ENCODE measurements at places on chromosomes 4 and X. TPM values are rescaled to one million over a fixed set of nuclear protein-coding genes. Genes with fewer than 3 reads are reported as not detected.
A peak's percentile ranks its signal among the peaks of the same experiment; 100 is the strongest.

Gene UGT2B17
- polyA plus RNA-seq: not detected

Gene NPY2R
- polyA plus RNA-seq: not detected

Gene GDPD2
- polyA plus RNA-seq: not detected

Gene PLAC1
- 0.65 TPM for polyA plus RNA-seq

Gene MAGEA3
- not detected for polyA plus RNA-seq

Gene RENBP
- polyA plus RNA-seq: 0.10 TPM

Gene LRP2BP
- 0.06 TPM for polyA plus RNA-seq

Gene TEX13C
- polyA plus RNA-seq: not detected

Gene TBX22
- not detected for polyA plus RNA-seq

GRCh38 chrX:97199501-97199900 is 315.8 kb downstream of the RPA4 start:
- H3K27ac ChIP-seq: no peak overlapping the region
- H3K27me3 ChIP-seq: no peaks in the 10 kb centered on the region
- no peaks in the 10 kb centered on the region for H3K36me3 ChIP-seq
- H3K4me1 ChIP-seq: no peaks in the 10 kb centered on the region
- DNase-seq: peak; percentile 24

GRCh38 chr4:149031399-149031798 is 589.2 kb upstream of the NR3C2 start:
- H3K27ac ChIP-seq: no peak overlapping the region
- no peak overlapping the region for H3K4me3 ChIP-seq

GRCh38 chr4:16457944-16458343 is 231.7 kb upstream of the TAPT1 start:
- DNase-seq: peak; percentile 33
- H3K27ac ChIP-seq: no peak overlapping the region
- no peak overlapping the region for H3K4me3 ChIP-seq
- H3K36me3 ChIP-seq: no peaks in the 10 kb centered on the region
- no peaks in the 10 kb centered on the region for H3K4me1 ChIP-seq

- H3K4me1 ChIP-seq: no peaks in the 10 kb centered on the region
- DNase-seq: peak; percentile 30
- H3K36me3 ChIP-seq: no peaks in the 10 kb centered on the region
- H3K27ac ChIP-seq: no peak overlapping the region
- H3K4me3 ChIP-seq: no peak overlapping the region
- peaks cover 6% of the 10 kb centered on the region for H3K27me3 ChIP-seq
Observed at GRCh38 chrX:12770440-12770839, 20.8 kb upstream of the PRPS2 start.

- no peak overlapping the region for H3K27ac ChIP-seq
- peak overlapping the region; percentile 81 for H3K4me3 ChIP-seq
- no peaks in the 10 kb centered on the region for H3K27me3 ChIP-seq
- no peak for DNase-seq
- peaks cover 9% of the 10 kb centered on the region for H3K4me1 ChIP-seq
Observed at GRCh38 chr4:6909970-6910339, 329 bp downstream of the TBC1D14 start.

- no peaks in the 10 kb centered on the region for H3K4me1 ChIP-seq
- H3K27me3 ChIP-seq: no peaks in the 10 kb centered on the region
- no peak for DNase-seq
- no peak overlapping the region for H3K4me3 ChIP-seq
- H3K36me3 ChIP-seq: no peaks in the 10 kb centered on the region
Observed at GRCh38 chr4:161525121-161525520, 638.7 kb downstream of the FSTL5 start.

DNA sequence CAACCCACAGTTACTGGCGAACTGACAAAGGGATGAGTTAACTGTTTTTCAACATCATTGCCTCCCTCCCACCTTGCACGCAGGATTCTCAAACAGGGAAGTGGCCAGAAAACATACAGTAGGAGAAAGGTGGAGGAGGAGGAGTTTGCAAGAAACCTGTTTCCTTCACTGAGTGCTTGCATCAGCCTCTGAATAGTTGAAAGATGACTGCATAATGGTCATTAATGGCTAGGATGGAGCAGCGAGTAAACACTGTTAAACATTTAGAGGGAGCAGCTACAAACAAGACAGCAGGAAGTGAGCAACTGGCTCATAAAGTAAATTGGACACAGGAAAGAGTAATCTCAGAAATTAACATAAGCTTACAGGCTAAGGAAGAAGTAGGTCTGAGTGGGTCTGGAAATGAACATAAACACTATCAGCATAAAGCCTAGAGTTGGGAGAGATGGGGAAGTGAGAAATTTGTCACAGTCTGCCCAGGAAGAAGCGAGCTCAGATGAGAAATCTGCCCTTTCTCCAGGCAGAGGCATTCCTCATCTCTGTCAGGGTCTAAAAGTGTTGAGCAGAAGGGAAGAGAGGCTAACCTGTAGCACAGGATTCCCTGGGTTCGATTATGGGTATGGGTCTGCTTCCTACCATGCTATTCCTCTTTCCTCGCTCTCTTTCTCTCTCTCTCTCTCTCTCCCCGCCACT is 38.6 kb downstream of the TRPC5OS start:
- H3K27me3 ChIP-seq: peaks cover 2% of the 10 kb centered on the region
- peak overlapping the region; percentile 69 for H3K27ac ChIP-seq
- DNase-seq: peak; percentile 55
- no peak overlapping the region for H3K4me3 ChIP-seq
- H3K36me3 ChIP-seq: no peaks in the 10 kb centered on the region
- H3K4me1 ChIP-seq: no peaks in the 10 kb centered on the region

DNA sequence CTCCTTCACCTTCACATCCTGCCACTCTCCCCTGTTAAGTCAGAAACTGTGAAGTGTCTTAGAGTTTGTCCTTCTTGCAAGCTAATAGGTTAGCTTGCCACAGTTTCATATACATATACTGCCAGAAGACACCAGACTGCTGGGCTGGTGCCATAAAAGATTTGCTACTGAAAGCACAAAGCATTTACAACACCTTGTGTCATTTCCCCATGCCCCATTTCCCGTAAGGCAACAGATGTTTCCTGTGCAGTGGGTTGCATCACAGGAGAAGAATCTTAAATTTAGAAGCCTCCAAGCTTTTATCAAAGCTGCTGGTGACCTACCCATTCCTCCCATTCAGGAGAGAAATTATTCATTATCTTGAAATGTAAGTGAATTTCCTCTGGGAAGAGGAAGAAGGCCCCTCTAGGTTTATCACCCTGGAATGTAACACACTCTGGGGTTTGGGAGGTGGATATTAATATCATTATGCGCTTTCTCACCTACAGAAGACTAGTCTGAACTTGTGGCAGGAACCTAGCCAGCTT is 34.5 kb upstream of the RAB33B start:
- no peaks in the 10 kb centered on the region for H3K27me3 ChIP-seq
- no peak overlapping the region for H3K4me3 ChIP-seq
- no peaks in the 10 kb centered on the region for H3K4me1 ChIP-seq
- H3K36me3 ChIP-seq: no peaks in the 10 kb centered on the region
- DNase-seq: peak; percentile 86
- no peak overlapping the region for H3K27ac ChIP-seq

- DNase-seq: no peak
- no peaks in the 10 kb centered on the region for H3K4me1 ChIP-seq
- no peak overlapping the region for H3K4me3 ChIP-seq
- peaks cover 23% of the 10 kb centered on the region for H3K27me3 ChIP-seq
Observed at GRCh38 chr4:55791666-55792065, 27.9 kb upstream of the EXOC1L start.

DNA sequence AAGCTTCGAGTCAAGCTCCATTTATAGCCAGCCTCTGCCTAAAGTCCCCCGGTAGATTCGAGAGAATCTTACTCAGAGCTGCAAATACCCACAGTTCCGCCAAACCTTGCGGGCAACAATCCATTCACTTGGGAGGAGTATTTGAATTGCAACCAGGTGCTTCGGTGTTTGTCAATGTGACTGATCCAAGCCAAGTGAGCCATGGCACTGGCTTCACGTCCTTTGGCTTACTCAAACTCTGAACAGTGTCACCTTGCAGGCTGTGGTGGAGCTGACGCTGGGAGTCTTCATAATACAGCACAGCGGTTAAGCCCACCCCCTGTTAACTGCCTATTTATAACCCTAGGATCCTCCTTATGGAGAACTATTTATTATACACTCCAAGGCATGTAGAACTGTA is 11.2 kb downstream of the CD40LG start:
- peaks cover 8% of the 10 kb centered on the region for H3K27me3 ChIP-seq
- no peaks in the 10 kb centered on the region for H3K4me1 ChIP-seq
- H3K4me3 ChIP-seq: no peak overlapping the region
- H3K36me3 ChIP-seq: no peaks in the 10 kb centered on the region
- H3K27ac ChIP-seq: no peak overlapping the region

GRCh38 chr4:107216379-107216778 is 180.3 kb upstream of the DKK2 start:
- DNase-seq: no peak
- H3K27me3 ChIP-seq: no peaks in the 10 kb centered on the region
- H3K27ac ChIP-seq: no peak overlapping the region
- H3K4me3 ChIP-seq: no peak overlapping the region

GRCh38 chr4:102355748-102356147 is 10.5 kb upstream of the SLC39A8 start:
- DNase-seq: no peak
- no peak overlapping the region for H3K4me3 ChIP-seq
- H3K27ac ChIP-seq: no peak overlapping the region
- no peaks in the 10 kb centered on the region for H3K4me1 ChIP-seq

- peak; percentile 60 for DNase-seq
- peaks cover 5% of the 10 kb centered on the region for H3K4me1 ChIP-seq
- no peaks in the 10 kb centered on the region for H3K36me3 ChIP-seq
Observed at GRCh38 chr4:149997881-149998421, 80.3 kb upstream of the DCLK2 start.

DNA sequence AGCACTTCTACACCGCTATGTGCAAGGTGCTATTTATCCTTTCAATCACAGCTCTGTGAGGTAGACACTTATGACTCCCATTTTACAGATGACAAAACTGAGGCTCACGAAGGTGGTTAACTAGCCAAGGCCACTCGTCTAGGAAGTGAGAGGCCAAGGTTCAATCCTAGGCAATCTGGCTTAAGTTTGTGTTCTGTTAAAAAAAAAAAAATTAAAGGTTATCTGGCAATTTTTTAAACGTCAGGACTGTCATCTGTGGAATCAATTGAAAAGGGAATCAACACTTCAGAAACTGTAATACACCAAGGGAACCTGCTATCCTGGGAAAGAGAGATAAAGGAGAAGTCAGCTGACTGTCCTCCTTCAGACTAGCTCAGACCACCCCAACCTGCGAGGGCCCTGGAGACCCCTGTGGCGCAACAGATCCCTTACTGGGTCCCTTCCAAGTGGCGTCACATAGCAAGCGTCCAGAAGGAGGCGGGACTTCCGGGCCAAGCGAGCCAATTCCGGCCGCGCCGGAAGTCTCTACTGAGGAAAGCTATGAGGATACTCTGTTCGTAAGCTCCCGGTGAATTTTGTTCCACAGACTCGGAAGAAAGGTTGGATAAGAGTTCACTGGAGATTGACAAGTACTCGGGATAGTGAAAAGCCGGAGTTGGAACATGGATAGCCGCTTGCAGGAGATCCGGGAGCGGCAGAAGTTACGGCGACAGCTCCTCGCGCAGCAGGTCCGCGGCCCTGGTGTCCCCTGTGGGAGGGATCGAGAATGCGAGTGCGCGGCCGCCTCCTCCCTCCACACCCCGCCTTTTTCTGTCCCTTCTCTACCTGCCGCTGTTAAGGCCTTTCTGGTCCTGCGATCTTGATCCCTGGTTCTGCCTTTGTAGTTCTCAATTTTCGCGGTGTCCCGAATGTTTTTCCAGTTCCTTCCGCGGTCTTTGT is at the start of gene METTL14:
TSS of gene METTL14 (plus strand) at position 520 of the 939 bp plus-strand sequence. CDS start at position 663, 143 bp downstream.
- peaks cover 9% of the 10 kb centered on the region for H3K36me3 ChIP-seq
- no peaks in the 10 kb centered on the region for H3K4me1 ChIP-seq
- H3K4me3 ChIP-seq: peak within 1 kb of the TSS; percentile 97
- peak; percentile 87 for DNase-seq

DNA sequence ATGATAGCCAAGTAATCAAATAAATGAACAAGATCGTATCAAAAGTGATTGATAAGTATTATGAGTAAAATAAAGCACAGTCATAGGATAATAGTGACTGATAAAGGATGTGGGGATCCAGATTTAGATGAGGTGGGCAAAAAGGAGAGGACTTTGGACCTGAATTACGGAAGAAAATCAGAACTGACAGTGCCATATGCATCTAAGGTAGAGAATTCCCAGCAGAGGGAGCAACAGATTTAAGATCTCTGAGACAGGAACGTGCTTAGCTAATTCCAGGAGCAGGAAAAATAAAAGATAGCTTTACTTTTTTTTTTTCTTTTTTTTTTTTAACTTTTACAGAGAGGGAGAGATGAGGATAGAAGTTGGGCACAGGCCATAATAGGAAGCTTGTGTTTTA is 189.9 kb downstream of the NWD2 start:
- no peak overlapping the region for H3K27ac ChIP-seq
- DNase-seq: peak; percentile 10
- H3K27me3 ChIP-seq: no peaks in the 10 kb centered on the region
- no peaks in the 10 kb centered on the region for H3K36me3 ChIP-seq

DNA sequence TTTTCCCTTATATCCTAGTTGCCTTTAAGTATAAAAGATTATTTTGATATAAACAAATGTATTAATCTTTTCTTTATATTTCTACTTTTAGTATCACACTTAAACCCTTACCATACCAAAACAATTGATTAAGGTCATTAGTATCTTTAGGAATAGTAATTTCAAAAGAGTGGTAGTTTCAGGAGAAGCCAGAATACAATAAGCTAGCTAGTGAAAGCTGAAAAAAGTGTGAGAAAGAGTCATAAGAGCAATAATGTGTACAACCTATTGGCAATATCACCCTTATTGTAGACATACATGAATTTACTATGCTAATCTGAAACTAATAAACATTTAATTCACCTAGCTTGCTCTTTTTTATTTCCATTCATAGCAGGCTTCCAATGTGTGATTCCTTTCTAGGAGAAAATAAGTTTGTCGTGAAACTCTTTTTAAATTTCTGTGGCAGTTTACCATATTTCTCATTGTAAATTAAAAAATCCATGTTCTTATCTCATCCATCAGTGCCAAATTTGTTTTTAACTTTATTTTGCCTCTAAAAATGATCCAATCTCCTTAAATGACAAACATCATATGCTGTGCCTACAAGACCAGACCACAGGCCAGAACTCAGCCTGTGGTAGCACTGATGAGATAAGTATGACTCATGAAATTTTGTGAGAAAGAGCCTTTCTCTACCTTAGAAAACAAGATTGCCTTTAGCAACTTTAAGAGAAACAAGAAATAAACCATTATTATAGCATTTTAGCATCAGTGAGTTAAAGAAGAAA is 8.1 kb downstream of the NEK1 start:
- H3K4me3 ChIP-seq: no peak overlapping the region
- H3K36me3 ChIP-seq: no peaks in the 10 kb centered on the region
- DNase-seq: peak; percentile 83
- no peak overlapping the region for H3K27ac ChIP-seq

DNA sequence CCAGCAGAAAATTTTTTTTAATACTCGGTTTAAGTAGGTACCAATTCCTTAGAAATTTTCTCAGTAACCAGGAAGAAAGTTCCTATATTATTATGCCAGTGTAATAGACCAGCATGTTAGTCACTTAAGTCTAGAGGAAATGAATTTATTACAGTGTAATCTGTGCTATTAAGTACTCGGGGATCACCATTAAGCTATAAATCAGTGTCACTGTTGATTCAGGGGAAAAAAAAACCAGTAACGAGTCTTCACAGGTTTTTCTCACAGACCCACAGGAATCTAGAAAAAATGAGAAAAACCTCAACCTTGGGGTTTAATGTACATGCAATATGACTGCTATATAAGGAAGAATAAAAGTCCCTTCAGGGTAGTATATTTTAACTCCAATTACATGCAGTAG is 138.3 kb upstream of the IL1RAPL2 start:
- H3K27ac ChIP-seq: no peak overlapping the region
- H3K27me3 ChIP-seq: peaks cover 5% of the 10 kb centered on the region
- H3K36me3 ChIP-seq: no peaks in the 10 kb centered on the region

GRCh38 chrX:24117258-24117657 is 32.3 kb upstream of the ZFX start:
- peak overlapping the region; percentile 41 for H3K27ac ChIP-seq
- no peak overlapping the region for H3K4me3 ChIP-seq
- peaks cover 3% of the 10 kb centered on the region for H3K27me3 ChIP-seq
- H3K4me1 ChIP-seq: peaks cover 7% of the 10 kb centered on the region
- peak; percentile 88 for DNase-seq
